GM12891 (cell line): ENCODE measurements at places on chromosomes 6 and 20.

GRCh38 chr20:30811885-30812671, 445.4 kb upstream of the DEFB115 start:
- peak; percentile 25 for DNase-seq

DNA sequence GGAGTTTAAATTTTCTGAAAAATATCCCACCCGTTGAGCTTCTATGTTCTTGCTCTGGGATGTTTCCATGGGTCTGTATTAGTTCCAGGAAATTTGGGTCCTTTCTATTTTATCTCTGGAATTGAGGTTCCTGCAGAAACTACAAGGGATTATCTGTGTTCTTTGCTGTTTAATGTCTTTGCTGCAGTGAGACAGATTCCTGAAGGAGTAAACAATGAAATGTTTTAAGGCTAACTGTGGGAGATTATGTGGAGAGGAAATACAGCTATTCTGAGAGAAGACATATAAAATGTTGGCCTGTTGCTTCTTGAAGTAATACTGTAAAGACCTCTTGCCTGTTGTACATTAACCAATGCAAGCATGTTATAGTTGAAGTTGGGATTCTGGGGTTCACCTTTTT, 43.5 kb downstream of the SAMD5 start:
- DNase-seq: no peak

DNA sequence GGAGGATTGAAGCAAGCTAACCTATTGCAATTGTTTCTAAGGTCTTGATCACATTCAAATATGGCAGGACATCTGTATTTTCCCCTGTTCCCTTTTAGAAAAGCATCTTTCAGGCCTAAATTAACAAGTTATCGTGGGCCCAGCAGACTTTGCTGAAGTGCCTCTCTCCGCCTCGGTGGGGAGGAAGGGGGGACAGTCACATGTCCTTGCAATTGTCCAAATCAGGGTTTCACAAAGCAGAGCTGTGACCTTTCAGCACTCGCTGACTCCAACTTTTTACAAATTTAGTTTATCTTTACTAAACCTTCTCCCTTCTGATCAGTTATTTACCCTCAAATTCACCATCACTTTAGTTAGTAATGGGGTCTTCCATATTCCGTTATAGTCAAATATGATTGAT, 74.4 kb upstream of the KCNK16 start:
- DNase-seq: no peak

DNA sequence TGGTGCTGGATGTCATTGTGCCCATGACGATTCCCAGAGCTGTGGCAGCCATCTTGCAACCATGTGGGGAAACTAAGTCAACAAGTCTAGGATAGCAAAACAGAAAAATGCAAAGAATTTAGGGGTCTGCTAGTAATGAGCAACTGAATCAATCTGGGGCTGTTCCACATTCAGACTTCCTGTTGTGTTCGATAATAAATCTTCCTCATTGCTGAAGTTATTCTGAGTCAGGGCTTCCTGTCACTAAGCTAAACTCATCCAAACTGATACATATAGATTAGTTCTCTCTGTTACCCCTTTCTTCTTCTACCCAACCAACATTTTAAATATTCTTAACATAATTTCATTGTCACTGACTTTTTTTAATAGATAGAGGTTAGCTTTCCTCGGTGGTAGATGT, 205.9 kb downstream of the HACE1 start:
- no peak for DNase-seq
